ENCODE measurements at places on chromosomes 7 and 10. TPM values are rescaled to one million over a fixed set of nuclear protein-coding genes. Genes with fewer than 3 reads are reported as not detected.

DNA sequence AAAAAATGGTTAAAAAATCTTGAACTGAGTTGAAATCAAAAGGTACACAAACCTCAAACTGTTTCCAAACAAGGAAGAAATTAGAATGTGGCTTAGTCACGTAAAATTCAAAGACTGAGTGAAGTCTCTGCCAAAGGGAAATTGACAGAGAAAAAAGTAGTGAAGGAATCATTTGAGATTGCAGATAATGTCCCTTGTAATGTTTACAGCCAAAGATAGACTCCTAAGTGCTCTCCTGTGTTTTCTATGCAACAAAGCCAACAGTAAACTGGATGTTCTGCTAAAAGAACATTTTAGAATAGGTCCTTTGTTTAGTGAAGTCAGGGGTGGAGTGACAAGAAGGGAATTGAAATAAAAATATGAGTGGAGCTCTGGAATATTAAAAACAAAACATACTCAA is 117.9 kb downstream of the ITGA8 start:
- H3K4me3 ChIP-seq, result no peak overlapping the region
- no peaks in the 10 kb centered on the region for H3K36me3 ChIP-seq
- H3K27ac ChIP-seq, result no peak overlapping the region
- no peaks in the 10 kb centered on the region for H3K27me3 ChIP-seq
- no peak for DNase-seq
- H3K4me1 ChIP-seq, result no peaks in the 10 kb centered on the region

The FZD8 gene
- 0.70 TPM for total RNA-seq

The PRF1 gene
- total RNA-seq, result 6.0 TPM

DNA sequence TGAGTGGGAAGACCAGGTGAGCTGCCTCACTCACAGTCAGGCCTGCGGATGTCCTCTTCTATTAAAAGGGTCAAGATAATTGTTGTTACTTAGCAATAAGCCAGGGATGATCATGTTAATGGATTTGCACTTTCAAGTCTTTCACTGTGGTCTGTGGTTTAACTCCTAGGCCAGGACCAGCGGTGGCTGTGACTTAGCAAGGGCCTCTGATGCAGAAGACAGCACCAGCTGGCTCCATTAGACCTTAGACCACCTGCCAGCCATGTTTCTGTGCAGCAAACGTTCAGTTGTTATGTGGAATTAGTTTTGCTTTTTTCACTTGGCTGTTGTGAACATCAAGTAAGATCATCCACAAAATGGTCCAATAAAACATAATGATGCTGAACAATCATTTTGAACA is 537.3 kb downstream of the TNS3 start:
- H3K4me1 ChIP-seq, result peaks cover 6% of the 10 kb centered on the region
- H3K27ac ChIP-seq, result no peak overlapping the region
- no peaks in the 10 kb centered on the region for H3K36me3 ChIP-seq
- no peak for DNase-seq
- no peak overlapping the region for H3K4me3 ChIP-seq
- H3K27me3 ChIP-seq, result no peaks in the 10 kb centered on the region
